ENCODE measurements at places on chromosomes 13 and 19.
A peak's percentile ranks its signal among the peaks of the same experiment; 100 is the strongest.

GRCh38 chr13:78607409-78608251 is 4.3 kb upstream of the POU4F1 start:
- no peak for DNase-seq

DNA sequence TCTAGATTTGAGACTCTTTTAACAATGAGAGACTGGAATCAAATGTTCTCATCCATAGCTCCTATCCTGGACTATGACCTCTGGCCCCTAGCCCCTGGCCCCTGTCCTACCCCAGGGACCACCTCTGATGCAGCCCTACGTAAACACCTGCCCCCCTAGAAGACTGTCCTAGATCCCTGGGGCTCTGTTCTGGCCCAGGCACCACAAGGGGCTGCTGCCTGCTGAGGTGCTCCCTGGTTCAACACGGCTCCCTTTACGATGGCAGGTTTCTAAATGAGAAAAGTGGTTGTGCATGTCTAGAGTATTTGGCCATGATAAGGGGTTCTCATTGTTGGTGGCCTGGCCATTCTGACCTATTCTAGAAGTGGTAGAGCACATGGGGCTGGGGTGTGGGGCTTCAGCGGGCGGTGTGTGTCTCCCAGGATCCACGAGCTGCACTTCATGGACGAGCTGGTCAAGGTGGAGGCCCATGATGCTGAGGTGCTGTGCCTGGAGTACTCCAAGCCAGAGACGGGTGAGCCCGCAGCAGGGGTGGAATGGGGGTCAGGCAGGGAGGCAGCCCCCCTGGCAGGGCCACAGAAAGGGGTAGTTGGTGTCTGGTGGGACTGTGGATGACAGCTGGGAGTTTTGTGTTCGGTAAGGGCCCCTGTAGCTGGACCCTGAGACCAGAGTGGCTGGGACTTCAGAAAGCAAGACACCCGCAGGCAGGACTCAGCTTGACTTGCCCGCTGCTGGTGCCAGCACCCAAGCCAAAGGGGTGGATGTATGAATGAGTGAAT is 26.5 kb upstream of the OVOL3 start:
- DNase-seq: no peak

DNA sequence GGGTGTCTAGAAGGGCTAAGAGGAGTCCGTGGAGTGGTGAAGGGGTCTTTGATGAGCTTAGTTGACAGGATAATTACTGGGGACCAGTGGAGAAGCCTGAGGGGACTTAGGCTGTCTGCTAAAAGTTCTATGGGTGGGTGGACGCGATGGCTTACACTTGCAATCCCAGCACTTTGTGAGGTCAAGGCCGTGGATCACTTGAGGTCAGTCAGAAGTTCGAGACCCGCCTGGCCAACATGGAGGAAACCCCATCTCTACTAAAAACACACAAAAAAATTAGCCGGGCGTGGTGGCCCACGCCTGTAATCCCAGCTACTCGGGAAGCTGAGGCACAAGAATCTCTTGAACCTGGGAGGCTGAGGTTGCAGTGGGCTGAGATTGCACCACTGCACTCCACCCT is 2.8 kb upstream of the GSK3A start:
- DNase-seq: no peak

GRCh38 chr19:42288881-42289555 is 12.9 kb upstream of the PRR19 start:
- DNase-seq: no peak

DNA sequence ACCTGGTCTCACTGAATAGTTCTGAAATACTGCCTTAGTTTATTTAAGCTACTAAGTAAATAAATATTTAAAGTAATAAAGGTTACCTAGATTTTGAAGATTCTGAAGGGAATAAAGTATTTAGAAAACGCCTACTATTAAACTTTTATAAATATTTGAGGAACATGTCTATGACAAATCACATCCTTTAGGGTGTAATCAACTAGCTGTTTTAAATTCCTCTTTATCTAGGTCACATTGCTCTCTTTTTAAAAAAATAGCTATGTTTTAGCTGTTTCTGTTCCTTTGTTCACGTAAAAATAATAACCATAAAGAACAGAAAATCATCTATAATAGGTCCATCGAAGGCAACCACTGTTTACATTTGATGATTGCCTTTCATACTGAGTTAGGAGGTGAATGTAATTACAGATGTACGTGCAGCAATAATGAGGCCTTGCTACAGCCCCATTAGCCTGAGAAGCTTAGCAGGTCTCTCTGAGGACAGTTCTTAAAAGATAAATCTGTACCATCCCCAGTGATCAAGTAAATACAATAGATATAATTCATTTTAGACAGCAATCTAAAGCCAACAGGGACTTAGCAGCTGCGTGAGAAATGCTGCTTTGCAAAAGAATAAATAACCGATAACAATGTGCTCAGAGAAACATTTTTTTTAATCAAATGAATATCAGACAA is 449.5 kb downstream of the LIG4 start:
- DNase-seq: peak; percentile 8

DNA sequence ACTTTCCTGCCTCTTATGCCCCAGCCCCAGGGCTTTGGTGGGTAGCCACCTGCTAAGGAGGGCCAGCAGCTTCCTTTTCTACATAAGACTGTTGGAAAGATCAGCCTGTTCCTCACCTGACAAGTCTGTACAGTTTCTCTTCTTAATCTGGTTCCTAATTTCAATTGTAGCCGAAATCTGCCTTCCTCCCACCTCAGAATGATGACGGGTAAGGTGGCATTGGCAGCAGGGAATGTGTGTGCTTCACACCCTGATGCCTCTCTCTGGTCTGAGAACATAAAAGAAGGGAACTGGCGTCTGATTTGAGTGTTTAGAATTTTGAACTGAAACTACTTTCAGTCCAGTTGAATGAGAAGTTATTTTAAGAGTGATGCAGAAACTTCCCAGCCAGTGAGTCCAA is 16.0 kb downstream of the MAU2 start:
- DNase-seq: no peak

DNA sequence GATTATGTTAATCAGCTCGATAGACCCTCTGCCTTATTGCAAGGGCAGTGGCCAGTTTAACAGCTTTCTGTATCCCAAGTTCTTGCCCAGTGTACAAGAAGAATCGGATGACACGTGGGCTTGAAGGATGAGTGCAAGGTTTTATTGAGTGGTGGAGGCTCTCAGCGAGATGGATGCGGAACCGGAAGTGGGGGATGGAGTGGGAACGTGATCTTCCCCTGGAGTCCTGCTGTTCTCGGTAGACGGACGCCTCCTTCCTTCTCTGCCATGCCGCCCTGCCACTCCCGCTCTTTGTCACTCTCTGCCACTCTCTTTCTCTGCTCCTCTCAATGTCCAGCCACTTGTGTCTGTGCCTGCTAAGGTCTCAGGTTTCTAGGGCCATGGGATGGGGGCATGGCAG is 21.0 kb downstream of the RFXAP start:
- DNase-seq: no peak

DNA sequence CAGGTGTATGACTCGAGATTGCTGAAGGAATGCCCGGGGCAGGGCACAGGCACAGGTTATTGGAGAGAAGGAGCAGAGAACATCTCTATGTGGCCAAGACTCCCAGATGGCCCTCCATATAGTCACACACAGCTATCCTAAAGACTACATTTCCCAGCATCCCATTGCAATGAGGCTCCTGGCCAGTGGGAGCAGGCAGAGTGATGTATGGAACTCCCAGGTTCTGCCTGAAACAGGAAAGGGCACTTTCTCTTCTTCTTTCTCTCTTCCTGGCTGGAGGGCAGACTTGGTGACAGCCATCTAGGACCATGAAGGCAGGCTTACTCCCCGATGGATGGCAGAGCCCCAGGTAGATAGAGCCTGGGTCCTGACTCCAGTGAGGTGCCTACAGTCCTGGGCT is 13.5 kb downstream of the PPP1R13L start:
- DNase-seq: no peak

GRCh38 chr19:16263141-16263761 is 61.4 kb upstream of the KLF2 start:
- no peak for DNase-seq

GRCh38 chr13:66657165-66657881 is 572.8 kb downstream of the PCDH9 start:
- DNase-seq: peak; percentile 92

- peak; percentile 38 for DNase-seq
These were observed 1106.7 kb downstream of the EFNB2 start for GRCh38 chr13:105428811-105429210.

- no peak for DNase-seq
These were observed 101.3 kb downstream of the VWA8 start for GRCh38 chr13:41859565-41859964.

GRCh38 chr19:51970718-51971117 is 15.9 kb downstream of the ZNF350 start:
- no peak for DNase-seq

- no peak for DNase-seq
These were observed 472.8 kb downstream of the FGF9 start for GRCh38 chr13:22143671-22144070.

DNA sequence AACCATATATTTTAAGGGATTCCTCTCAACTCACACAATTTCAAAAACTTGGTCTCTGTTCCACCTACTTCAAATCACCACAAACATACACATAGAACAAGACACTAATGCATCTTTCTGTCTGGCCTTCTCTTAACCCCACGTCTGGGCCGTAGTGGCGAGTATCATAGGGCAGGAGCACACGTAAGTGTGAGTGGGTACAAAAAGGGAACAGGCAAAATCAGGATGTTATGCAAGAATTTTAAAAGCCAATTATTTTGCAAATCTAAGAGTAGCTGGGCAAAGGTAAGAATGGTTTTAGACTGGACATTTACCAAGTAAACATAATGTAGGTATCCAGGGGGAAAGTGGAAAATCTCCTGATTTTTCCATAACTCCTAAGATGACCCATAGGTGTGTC is 35.1 kb downstream of the MTMR6 start:
- DNase-seq: no peak

Data from fibroblast of skin of right biceps (primary cell).